ENCODE measurements at places on chromosomes 12 and 14.

DNA sequence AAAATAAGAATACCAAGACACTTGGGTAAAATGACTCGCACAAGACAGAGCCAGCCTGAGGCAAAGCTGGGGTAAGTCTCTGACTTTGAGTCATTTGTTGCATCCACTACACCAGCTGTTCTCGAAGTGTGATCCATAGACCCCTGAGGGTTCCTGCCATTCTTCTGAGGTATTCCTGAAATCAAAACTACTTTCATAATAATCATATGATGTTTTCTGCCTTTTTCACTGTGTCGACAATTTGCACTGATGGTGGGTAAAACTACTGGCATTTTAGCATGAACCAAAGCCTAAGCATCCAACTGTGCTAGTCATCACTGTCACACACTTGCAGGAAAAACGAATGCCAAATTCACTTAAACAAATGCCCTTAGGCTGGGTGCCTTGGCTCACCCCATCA lies 135.5 kb upstream of the FUT8 start:
- no peak for DNase-seq

DNA sequence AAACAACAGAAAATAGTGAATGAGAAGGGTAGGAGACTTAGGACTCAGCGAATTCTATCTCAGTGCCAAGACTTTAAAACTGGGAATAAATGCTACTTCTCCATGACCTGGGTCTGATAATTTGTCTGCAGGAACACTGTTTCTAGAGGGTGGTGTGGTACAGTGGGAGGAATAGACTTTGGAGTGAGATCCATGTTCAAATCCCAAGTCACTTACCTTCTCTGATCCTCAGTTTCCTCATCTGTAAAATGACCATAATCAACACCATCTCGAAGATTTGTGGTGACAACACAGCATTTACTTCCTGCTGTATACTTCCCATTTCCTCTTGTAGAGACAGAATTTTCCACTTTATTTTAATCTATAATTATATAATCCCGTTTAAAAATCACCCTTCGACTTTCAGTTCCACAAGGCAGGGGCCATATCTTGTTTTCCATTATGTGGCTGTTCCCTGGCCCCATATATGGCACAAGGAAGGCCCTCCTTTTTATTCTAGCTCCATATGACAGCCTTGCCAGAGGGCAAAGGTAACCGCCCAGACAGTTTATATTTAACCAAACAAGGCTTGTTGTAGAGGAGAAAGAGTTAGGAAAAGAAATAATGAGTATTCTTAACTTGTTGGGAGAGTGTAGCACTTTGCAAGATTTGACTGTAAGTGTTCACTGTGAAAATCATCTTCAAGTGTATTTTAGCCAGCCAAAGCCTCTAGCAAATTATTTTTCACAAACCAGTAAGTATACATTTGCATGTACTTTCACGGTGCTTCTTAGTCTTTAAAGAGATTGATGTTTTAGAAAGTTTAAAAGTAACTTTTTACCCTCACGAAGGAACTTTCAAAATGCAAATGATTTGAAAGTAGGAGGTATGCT lies 243.1 kb downstream of the AKAP6 start:
- DNase-seq = no peak

DNA sequence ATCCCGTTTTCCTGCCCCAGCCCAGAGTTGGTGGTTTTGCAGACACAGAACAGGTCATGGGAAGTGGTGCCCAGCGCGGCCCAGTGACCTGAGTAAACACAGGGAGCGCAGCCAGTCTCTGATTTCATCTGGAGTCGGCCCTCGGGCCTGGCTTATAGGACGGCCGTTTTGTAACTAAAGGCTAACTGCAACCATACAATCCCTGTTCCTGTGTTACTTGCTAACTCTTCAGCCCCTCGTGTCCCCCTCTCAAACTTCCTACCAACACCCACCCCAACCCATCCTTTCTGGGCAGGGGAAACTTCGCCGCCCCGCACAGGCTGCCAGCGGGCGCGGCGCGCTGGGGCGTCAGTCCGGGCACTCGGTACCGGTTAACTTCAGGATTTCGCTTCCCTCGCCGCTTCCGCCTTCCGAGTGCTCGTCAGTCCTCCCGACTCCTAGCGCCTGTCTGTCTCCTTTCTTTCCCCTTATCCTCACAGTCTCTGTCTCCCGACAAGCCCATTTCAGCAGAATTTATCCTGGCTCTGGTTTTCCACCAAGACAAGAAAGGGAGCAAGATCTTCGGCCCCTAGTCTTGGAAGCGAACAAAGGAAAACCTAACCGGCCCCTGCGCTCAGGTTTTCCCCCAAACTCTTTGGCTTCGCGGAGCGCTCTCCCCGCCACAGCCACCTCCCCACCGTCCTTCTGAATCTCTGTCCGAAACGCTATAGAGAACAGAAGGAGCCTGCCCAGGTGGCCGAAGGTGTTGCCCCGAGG lies 2.0 kb downstream of the SIX1 start:
- DNase-seq = no peak

DNA sequence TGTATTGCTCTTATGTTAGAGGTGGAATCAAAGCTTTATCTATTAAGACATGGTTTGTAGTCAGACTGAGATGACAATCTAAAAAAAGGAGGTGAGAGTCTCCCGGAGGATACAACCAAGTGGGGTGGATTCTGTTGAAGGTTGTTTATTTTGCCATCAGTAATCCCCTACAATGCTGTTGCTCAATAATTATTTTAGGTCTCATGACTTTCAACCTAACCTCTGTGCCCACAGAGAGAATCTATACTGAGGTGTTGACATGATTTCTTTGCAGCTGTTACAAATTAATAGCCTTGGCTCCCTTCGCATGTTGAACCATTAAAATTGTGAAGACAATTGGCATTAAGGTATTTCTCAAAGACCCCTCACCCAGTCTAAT lies 28.7 kb upstream of the FOS start:
- DNase-seq = no peak

- DNase-seq = no peak
Observed at GRCh38 chr12:78671295-78671694, 193.3 kb upstream of the SYT1 start.

DNA sequence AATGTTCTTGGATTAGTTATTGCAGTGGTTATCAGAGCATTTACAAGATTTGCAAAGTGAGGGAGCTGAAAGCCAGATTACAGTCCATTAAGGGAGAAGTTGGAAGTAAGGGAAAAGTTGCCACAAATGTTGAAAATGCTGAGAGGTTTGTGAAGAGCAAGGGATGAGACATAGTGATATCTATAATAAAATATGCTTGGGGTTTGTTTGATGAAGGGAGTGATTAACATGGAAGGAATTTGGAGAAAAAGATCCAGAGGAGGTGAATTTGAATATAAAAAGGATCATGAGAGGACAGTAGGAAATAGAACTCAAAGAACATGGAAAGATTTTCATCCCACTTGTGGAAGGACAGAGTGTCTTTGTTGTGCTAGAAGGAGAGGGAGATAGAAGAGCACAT lies 19.3 kb upstream of the CCER1 start:
- no peak for DNase-seq

GRCh38 chr14:68104518-68104917 lies 284.9 kb downstream of the RAD51B start:
- DNase-seq = no peak

DNA sequence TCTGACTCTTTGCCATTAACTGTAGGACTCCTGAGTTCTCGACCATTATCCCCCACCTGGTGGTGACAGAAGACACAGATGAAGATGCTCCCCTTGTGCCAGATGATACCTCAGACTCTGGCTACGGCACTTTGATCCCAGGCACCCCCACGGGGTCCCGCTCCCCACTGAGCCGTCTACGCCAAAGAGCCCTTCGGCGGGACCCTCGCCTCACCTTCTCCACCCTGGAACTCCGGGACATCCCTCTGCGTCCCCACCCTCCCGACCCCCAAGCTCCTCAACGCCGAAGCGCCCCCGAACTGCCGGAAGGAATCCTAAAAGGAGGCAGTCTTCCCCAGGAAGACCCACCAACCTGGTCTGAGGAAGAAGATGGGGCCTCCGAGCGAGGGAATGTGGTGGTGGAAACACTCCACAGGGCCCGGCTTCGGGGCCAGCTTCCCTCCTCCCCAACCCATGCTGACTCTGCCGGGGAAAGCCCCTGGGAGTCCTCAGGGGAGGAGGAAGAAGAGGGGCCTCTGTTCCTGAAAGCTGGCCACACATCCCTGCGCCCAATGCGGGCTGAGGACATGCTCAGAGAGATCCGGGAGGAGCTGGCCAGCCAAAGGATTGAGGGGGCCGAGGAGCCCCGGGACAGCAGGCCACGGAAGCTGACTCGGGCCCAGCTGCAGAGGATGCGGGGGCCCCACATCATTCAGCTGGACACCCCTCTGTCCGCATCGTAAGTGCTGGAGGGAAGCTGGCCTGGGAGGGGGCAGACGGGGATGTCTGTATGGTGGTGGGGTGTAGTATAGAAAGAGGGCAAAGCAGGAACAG lies 14.4 kb downstream of the TNFRSF1A start:
- DNase-seq = no peak

DNA sequence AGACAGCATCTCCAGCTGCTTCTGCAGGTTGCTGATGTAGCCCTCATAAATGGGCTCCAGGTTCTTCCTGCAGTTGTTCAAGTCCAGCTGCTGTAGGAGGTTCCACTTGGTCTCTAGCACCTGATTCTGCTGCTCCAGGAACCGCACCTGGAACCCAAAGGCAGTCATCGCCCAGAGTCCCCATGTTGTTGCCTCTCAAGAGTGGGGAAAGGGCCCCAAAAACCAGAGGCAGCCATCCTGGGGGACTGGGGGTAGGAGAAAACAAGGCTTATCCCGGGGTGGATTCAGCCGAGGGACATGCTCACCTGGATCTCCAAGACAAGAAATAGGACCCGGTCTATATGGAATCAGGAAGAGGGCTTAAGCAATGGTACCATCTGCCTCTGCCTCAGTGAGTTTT lies 2.3 kb downstream of the KRT72 start:
- no peak for DNase-seq

DNA sequence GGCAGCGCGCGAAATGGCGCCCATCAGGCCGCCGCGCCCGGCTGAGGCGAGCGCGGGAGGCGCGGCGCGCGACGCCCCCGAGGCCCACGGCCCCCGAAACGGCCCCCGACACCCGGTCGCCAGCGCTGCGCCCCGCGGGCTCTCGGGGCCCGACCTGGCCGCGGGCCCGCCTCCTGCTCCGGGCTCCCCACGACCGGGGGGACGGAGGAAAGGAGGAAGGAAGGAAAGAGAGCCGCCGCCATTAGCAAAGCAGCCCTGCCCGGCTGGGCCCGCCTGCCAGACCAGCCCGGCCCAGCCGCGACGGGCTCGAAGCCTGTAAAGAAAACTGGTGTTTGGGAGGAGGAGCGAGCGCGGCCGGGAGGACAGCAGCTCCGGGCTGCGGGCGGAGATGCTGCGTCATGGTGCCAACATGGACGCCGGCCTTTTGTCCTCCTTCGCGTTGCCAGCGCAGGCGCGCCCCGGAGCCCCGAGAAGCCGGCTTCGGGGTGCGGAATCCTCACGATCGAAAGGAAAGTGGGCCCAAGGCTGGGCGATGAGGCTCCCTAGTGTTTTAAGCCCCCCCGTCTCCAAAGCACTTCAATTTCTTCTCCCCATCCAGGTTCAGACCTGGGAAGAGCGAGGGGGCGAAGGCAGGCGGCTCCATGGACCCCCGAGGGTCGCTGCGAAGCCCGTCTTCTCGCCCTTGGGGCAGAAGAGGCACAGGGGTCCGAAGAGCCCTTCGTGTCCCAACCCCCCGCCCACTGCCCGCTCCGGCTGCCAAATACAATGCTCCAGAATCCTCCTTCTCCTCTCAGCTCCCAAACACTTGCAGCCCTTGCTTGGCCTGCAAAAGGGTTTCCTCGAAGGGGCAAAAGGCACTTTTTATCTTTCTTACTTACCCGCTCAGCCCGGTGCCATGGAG lies 2.9 kb upstream of the SETD1B start:
- peak; percentile 64 for DNase-seq

GRCh38 chr14:65334765-65335410 lies 77.6 kb upstream of the FUT8 start:
- no peak for DNase-seq

DNA sequence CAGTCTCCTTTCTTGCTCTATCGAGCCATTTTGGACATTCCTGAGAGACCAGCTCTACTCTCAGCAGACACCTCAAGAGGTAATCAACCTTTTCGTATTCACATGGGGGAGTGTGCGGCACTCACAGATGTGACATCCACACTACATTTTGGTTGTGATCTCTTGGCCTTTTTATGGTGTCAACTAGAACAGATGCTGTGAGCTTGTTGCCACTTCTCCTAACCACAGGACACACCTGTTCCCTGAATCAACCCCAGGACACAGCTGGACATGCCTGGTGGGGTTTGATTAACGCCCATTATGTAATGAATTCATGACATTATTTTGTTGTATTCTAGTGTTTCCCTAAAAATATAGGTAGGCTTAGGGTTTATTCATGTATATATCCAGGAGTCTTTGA lies 1143.6 kb downstream of the TMEM121 start:
- DNase-seq = no peak

DNA sequence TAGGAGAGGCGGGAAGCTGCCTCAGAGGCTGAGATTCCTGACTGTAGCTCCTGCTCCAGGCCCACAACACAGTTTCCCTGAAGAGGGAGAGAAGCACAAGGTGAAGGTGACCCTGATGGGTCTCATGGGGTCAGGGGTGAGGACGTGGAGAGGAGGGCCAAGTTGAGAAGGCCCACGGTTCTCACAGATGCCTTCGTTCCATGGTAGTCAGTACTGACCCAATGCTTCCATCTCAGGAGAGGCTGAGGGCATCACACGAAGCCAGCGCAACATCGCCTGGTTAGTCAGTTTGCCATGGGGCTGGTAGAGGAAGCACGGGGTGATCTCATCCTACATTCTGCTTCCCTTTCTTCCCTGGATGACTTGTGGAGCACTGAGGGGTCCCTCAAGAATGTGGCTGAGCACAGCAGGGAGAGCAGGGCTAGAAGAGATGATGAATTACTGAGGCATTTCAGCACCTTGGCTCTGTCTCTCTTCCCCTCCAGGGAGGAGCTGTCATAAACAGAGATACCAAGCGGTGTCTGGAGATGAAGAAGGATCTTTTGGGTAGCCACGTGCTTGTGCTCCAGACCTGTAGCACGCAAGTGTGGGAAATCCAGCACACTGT lies 51.9 kb downstream of the GALNT8 start:
- no peak for DNase-seq

DNA sequence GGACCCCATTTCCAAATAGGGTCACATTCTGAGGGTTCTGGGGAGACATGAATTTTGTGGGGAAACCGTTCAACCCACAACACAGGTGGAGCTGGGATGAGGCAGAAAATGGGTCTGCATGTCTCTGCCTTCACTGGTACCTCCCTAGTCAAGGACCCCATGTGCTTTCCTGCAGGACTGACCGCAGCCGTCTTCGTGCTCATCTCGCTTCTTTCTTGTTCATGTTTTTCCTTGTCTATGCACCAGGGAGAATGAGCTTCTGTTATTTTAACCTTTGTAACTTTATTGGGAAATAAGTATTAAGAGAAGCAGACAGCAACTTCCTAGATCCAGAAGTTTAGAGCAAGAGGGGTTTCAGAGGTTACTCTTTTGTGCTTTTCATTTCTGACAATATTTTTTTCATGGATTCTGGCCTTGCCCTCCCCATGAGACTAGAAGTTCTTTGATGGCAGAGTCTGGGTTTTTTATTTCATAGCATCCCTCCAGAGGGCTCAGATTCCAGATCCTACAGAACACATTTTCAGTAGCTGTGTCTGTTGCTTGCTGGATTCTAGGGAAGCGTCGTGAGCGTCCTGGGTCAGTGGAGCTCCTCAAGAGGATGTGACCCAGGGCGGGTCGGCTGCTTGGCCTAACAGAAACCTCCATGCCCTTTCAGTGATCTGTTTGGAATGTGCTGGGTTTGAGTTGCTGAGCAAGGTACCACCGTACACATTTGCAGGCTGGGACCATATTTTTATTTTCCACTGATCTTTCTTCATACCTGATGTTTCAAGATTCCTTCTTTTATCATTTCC lies 104.2 kb downstream of the ADGRD1 start:
- no peak for DNase-seq

Measured in activated gamma-delta T cell (primary cell).